ENCODE measurements at places on chromosomes 3 and 15.
A peak's percentile ranks its signal among the peaks of the same experiment; 100 is the strongest.

- DNase-seq = no peak
Observed at GRCh38 chr3:169390271-169390670, 273.2 kb downstream of the MECOM start.

DNA sequence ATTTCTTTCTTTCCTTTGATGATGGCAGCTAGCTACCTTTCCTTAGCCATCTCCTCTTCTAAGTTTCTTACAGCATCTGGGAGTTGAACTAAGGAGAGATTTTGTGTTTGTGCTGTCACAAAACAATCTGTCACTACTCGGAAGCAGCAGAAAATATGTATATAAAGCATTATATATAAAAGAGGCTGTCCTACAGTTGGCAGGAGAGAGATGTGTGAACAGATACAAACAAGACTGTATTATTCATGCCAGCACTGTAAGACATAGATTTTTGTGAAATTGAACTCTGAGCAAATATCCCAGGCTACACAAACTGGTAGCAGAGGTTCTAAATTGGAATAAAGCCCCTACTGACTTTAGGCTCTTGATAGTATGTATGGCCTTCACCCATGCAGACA is 577.5 kb upstream of the NECTIN3 start:
- no peak for DNase-seq

DNA sequence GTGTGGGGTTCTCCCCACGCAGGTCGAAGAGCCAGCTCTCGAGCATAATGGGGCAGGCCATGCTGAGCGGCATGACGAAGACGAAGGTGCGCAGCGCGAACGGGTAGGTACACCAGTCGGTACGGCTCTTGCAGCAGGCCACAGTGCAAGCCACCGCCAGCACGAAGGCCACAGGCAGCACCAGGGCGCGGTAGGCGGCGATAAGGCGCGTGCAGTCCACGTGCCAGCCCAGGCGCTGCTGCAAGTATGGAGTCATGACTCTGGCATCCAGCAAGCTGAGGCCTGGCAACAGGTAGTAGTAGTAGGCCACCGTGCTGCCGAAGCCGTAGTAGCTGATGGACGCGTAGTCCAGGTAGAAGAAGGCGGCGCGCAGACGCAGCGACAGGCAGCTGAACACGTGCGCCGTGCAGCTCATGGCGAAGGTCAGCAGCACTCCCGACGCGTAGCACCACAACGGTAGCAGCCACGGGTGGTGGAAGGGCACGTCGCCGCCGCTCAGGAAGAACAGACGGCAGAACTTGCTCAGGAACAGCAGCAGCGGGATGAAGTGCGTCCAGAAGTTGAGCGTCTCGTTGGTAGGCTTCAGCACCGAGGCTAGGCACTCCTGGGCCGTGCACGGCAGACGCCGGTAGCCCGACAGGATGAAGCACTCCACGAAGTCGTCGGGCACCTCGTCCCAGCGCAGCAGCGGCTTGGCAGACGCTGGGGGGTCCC is 797 bp downstream of the PAQR9 start:
- peak; percentile 10 for DNase-seq

DNA sequence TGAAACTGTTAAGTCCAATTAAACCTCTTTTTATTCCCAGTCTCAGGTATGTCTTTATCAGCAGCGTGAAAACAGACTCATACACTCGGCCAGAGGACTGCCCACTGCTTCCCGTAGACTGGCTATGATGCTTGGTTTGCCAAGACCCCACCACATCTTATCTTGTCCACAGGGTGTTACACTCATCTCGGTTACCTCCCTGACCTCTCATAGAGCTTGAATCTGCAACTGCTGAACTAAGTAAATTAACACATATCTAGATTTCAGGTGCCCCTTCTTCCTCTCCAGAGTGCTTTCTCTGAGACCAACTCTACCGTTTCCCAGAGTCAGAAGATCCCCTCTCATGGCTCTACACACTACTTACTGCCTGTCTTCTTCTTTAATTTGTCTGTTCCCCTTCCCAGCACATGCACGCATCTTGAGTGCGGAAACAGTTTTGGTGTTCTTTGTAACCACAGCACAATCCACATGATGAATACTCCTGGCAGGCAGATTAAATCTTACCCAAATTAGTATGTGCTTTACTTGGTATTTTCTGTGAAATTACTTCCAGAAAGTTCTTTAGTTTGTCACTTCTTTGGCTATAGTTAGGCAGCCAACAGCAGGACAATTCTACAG is 49.7 kb downstream of the CD200 start:
- no peak for DNase-seq

DNA sequence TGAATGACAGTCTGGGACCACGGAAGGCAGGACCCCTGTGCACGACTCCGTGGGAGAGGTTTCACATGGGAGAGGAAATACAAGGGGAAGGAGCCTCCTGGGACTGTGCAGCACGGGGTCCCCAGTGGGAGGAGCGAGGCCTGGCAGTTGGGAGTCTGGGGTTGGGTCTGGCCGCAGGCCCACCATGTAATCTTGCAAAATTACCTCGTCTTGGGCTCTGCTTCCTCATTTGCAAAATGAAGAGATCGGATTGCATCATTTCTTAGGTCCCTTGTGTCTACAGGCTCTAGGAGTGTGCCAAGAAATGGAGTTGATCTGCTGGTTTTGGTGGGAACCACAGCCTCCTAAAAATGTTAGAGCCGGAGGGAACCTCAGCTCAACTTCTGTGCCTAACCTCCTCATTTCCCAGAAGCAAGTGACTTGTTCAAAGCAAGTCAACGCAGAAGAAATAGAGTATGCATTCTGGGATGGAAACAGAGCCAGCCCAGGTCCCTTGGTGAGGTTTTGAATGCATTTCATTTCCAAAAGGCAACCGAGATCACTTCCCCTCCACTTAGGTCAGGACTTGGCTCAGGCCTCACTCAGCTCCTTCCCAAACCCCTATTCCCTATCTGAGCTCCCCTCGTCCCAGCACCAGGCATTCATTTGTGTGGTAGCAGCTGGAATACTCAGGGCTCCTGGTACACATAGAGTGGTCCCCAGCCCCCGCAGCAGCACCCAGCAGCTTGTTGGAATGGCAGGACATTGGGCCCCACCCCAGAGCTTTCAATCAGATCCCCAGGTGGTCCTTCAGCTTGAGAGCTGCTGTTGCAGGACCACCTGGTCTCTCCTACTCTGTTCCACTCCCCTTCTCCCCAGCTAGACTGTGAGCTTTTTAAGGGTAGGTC is 267.7 kb downstream of the XXYLT1 start:
- DNase-seq = peak; percentile 32

DNA sequence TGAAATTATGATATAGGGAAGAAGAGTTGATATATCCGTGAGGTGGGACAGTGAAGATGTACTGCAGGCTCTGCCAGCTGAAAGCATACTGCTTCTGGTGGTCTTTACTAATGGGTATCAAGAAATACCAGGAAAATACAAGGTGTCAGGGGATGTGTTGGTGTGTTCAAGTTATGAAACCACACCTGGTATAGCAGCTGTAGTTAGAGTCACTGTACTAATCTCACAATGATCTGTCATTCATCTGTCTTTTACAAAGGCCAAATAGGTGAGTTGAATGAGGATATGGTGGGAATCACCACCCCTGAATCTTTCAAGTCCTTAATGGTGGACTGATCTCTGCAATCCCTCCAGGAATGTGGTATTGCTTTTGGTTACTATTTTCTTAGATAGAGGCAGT is 152.7 kb downstream of the NFKBIZ start:
- DNase-seq = no peak

GRCh38 chr15:101029971-101030661 is 111.0 kb downstream of the LRRK1 start:
- DNase-seq = no peak

DNA sequence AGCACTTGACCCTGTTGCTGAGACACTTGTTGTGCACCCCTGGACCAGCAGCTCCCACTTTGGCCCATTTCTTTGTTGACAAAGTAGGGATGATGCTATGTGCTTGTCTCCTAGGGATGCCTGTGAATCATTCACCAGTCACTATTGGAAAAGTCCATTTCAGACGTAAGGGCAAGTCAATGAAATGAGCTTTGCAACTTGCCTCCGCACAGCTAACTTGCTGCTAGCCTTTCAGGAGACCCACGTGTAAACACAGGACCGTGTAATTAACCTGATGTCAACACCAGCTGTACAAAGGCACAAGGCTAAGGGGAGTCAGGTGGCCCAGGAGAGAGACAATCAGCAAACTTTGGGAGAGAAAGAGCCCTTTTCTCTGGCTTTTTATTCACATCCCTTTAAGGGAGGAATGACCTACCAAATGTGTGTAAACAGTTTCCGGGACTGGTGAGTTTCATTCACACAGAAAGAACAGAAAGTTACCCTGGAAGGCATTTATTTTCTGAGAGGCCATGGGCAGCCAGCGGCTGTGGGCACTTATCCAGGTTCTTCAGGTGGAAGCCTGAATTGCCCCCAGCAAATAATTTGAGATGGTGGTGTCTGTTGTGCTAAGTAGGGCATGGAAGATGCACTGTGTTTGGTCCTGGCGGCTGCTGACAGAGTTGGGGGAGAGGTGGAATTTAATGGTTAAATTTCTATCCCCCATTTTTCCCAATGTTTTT is 54.0 kb downstream of the TIPARP start:
- DNase-seq = no peak

DNA sequence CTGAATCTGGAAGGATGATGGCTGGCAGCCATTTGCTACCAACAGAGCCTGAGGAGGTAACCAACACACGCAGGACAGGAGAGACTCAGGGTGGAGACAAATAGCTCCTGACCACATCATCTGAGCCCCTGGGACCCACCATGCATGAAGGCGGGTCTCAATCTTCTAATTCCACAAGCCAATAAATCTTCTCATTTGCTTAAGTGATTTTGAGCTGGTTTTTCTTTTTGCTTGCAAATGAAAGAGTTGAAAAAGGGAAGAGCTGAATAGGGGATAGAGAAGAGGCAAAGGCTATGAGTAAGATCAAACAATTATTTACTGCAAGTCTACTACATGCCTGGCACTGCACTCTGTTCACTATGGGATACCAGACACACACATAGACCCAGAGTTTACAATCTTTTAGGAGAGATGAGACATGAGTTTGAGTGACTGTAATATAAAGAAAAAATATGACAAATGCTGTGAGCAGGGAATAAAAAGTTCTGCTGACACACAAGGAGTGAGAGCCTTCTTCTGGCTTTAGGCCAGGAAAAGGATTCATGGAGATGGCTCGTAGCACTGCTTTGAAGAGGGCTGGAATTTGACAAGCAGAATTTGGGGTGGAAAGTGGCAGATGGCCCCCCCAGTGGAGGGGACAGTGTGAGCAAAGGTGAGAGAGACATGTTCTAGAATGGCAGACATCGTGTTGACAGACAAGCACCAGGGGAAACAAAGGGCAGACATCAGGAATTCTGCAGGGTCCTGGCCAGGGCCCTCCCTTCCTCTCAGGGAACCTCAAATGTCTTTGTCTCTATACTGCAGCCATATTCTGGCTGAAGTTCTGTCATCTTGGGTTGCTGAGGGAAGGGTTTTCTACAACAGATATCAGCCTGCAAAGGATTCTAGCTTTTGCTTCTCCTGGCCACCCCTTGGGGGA is 69.8 kb upstream of the WNT5A start:
- no peak for DNase-seq

DNA sequence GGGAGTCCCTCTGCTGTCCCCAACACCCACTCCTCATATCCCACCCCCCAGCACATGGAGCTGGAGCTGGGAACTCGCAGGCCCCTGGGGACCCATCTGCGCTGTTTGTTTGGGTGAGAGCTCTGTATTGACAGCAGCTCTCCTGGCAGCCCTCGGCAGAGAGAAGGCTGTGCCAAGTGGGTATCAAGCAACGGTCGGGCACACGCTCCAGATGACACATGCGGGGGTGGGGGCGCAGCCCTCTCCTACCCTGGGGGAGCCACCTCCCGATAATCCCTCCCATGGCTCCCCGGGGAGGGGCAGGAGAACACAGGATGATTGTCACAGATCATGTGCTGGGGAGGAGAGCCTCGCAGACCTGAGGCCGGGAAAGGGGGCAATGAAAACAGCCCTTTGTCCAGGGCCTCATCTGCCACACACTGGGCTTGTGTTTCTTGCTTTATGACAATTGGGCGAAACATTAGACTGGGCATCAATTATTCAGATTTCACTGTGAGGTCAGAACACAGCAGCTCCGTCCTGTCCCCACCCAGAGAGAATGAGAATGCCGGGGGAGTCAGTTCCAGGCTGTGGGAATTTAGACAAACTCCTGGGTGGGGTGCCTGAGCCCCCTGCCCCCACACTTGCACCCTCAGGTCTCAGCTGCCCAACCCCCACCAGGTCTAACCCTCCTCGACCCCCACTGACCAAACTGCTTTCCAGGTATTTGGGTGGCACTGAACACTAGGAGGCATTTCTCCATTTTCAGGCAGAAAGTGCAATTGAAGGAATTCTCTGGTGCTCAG is 46.4 kb upstream of the KLF13 start:
- DNase-seq = no peak

GRCh38 chr3:178381971-178382448 is 154.2 kb upstream of the KCNMB2 start:
- DNase-seq = no peak

GRCh38 chr3:105322570-105323273 is 44.0 kb upstream of the ALCAM start:
- DNase-seq = no peak

GRCh38 chr3:157247391-157247790 is 87.4 kb upstream of the CCNL1 start:
- no peak for DNase-seq

DNA sequence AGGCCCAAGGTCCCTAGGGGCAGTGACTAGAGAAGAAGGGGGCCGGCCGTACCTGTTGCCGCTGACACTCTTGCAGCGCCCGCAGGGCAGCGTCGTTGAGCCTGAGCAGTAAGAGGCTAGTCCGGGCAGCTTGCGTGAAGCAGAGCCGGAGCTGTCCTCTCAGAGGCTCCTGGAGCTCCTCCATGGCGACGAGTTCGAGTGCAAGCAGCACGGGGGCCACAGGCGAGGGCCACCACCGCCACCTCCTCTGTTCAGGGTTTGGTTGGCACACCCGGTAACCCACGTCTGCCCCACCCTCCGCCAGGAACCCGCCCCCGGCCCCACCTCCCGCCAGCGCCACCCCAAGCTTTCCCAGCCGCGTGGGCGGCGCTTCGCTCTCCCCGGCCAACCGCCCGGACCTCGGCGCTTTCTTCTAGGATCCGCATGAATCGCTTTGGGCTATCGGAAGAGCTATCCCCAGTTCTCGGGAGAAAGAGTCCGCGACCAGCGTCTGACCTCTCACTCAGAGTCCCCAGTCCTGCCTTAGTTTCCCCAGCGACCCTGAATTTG is at the start of gene ELL3:
ELL3 (minus strand) TSS at position 249 of the 549 bp plus-strand sequence; CDS start at position 184, 65 bp downstream.
- DNase-seq = peak; percentile 89

DNA sequence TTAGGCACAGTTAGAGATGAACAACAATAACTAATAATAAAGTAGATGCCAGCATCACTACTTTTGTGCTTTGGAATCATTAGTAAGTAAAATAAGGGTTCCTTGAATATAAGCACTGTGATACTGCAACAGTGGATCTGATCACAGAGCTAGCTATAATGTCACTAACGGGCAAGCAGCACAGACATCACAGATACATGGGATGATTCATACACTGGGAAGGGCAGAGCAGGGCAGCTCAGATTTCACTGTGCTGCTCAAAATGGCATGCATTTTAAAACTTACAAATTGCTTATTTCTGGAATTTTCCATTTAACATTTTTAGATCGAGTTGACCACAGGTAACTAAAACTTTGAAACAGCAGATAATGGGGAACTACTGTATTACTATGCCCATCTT is 476.6 kb downstream of the FHIT start:
- no peak for DNase-seq

- DNase-seq = no peak
Observed at GRCh38 chr3:11002371-11002807, 9.8 kb downstream of the SLC6A1 start.

GRCh38 chr15:87747087-87747486 is 509.5 kb downstream of the NTRK3 start:
- DNase-seq = no peak

Data from B cell (primary cell).